NCI-H2029 treated with DMSO at 0.1 percent for 48 hours (cell line): ENCODE measurements at places on chromosomes 6 and 20.

DNA sequence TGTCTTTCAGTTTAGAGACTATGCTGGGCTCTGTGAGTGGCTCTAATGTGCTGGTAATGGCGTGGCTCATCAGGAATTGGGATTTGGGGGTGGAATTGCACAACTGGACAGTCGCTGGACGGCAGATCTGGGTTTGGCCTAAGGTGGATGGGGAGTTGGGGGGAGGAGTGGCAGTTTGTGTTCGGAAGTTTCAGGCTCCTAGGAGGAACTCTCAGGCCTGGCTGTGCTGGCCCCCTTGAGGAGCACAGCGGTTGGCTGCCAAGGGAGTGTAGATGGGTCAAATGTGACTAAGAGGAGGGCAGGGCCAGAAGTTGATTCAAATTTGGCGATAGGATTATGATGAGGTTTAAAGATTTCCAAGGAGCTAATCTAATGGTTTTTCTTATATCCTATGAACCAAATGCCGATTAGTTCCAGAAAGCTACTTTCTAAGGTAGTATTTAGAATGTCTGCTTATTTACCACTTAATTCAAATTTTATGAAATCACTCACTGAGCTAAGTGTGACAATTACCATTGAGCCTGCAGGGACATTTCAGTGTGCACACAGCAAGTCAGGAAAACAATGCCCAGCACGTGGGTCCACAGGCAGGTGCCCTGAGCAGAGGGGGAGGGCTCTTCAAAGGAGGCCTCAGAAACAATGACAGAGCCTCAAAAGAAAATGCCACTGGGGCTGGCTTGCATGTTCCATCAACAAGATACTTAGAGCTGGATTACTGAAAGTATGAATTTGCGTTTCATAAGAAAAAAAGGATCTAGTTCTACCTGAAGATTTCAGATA, 111.0 kb downstream of the GJA10 start:
- DNase-seq: no peak

DNA sequence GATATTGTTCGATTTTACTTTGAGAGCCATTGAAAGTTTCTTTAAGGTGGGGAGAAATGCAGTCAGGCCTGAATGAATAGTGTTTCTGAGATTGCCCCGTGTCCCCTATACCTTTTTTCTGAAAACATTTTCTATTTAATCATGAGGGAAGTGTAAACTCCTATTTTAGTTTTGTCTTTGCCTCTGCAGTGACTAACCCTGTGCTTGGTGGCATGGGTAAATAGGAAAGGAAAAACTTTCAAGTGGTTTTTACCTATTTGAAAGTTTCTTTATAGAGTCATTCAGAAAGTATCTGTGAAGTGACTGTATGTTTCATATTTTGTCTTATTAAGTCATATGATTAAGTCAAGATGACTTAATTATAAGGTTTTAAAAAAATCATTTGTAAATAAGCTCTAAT, 14.5 kb downstream of the SNRNP48 start:
- no peak for DNase-seq

GRCh38 chr6:111995404-111995803, 58.5 kb upstream of the CCN6 start:
- DNase-seq: no peak

DNA sequence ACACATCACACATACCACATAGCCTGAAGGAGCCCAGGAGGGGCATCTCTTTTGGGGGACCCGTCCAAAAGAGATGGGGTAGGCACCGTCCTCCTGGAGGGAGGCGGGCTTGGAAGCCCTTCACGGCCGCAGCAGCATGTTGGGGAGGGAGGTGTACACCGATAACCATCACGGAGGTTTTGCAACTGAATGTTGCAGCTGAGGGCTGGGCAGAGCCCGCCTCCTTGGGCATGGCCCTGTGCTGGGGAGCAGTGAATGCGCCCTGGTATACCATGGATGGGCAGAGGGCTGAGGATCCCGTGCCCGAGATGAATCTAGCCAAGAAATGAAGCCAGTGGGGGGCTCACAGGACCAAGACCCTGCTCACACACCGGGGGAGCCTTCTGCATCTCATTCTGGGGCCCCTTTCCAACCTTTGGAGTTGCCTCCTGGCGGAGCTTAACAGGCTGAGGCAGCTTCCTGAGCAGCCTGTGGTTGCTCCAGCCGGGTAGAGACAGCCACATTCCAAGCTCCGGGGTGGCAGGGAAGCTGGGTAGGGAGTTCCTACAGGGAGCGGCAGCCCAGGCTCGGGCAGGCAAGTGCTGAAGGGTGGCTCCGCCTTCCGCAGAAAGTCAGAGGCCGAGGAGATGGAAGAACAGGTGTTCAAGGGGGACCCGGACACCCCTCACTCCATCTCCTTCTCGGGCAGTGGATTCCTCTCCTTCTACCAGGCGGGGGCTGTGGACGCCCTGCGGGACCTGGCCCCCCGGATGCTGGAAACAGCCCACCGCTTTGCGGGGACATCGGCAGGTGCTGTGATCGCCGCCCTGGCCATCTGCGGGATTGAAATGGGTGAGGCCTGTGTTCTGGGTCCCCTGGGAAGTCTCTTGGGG, at the start of gene PNPLA1:
PNPLA1 (plus strand) TSS at position 227 of the 872 bp plus-strand sequence; CDS start at position 627, 400 bp downstream.
- DNase-seq: no peak

GRCh38 chr6:1995636-1996035, 249.8 kb downstream of the GMDS start:
- no peak for DNase-seq

GRCh38 chr6:88422831-88423230, 256.7 kb upstream of the CNR1 start:
- DNase-seq: no peak

- no peak for DNase-seq
These were observed 257.8 kb downstream of the BTBD3 start for GRCh38 chr20:12175538-12175937.

- no peak for DNase-seq
These were observed 17.2 kb downstream of the CARMIL1 start for GRCh38 chr6:25296217-25296905.

- no peak for DNase-seq
These were observed 49.9 kb downstream of the TGM2 start for GRCh38 chr20:38115205-38115604.

- no peak for DNase-seq
These were observed 107.9 kb downstream of the BANF2 start for GRCh38 chr20:17807651-17808050.

DNA sequence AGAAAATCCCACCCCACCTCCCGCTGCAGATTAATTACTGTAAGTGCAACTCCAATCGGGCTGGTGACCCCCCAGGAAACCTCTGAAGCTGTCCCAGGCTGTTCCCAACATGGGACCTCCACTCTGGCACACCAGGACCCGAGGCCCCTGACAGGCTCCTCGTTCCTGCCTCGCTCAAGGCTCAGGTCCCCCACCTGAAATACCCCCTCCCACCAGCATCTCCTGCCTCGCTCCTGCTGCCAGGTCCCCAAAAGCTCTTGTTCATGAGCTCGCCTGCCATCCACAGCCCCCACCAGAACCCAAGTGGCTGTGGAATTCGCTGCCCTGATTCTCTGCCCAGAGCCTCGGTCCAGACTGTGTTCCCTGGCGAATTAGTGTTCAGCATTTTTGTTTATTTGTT, 26.1 kb downstream of the NPEPL1 start:
- DNase-seq: no peak

DNA sequence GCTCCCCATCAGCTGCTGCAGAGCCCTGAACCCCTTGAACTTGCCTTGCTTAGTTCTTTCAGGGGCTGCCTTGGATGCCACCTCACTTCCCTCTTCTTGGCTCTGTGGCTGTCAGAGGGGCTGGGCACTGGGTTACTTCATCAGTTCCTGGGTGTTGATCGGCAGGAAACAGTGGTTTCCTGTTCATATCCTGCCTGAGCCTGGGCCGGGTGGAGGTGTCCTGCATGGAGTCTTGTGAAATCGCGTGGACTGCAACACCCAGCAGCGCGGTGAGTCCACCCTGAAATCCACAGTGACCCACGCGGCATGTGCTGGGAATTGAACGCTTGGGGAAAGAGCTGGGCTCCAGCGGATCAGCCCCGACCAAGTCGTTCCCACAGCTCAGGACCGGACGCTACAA, 97.5 kb downstream of the CDH26 start:
- no peak for DNase-seq

DNA sequence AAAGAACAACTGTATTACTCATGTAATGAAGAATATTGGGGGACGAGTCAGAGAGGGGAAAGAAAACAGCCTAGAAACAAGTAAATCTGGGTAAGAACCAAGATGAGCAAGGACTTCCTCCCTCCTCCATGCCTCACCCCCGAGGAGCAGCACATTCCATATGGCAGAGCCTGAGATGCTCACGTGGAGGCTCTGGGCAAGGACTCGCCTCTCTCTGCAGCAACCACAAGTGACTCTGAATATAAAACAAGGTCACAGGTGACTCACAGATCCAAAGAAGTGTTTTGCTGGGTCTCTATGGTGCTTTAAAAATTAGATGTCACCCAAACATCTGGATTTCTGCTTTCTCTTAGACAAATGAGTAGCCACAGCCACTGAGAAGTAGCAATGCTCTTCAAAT, 453.0 kb upstream of the SULF2 start:
- DNase-seq: no peak

DNA sequence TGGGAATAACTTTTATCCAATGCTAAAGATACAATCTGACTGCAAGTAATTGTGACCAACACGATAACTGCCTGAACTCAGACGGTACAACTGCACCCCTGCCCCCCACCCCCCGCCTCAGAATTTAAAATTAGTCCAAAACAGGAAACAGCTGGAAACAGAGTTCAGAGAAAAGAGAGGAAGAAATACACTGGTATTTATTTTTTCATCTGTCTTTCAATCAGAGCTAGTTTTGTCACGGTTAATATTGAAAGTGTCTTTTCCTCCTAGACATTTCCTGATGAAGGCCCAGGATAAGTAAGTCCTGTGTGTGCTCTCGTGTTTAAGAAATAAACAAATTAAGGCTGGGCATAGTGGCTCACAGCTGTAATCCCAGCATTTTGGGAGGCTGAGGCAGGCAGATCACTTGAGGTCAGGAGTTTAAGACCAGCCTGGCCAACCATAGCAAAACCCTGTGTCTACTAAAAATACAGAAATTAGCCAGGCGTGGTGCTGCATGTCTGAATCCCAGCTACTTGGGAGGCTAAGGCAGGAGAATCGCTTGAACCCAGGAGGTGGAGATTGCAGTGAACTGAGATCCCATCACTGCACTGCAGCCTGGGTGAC, 21.5 kb downstream of the ACSS1 start:
- DNase-seq: no peak

- no peak for DNase-seq
These were observed 702.9 kb downstream of the TENT5A start for GRCh38 chr6:81049425-81050042.

- no peak for DNase-seq
These were observed 548.9 kb upstream of the ADGRB3 start for GRCh38 chr6:68086199-68086598.

GRCh38 chr6:85453490-85453889, 3.6 kb downstream of the NT5E start:
- no peak for DNase-seq

DNA sequence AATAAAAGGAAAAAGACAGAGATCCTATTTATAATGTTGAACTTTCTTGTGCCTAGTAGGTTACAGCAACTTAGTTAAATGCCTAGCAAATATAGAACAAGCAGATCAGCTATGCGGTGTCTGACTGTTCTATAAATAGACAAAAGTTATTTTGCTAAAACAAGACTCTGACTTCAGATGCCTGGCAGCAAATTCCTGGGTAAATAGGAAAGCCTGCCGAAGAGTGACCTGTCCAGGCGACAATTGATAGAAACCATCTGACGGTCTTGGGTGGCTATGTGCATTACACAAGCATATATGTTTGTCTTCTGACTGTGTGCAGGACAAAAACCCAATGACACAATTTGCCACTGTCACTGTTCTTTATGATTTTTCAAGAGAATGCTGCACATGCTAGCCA, 38.0 kb upstream of the PDE10A start:
- no peak for DNase-seq
